ENCODE measurements at places on chromosomes 5 and 9. TPM values are rescaled to one million over a fixed set of nuclear protein-coding genes. Genes with fewer than 3 reads are reported as not detected.

GRCh38 chr9:121960665-121961064 is 132.4 kb downstream of the TTLL11 start:
- no peak overlapping the region for H3K4me3 ChIP-seq
- H3K27me3 ChIP-seq, result no peaks in the 10 kb centered on the region
- no peak for DNase-seq
- no peaks in the 10 kb centered on the region for H3K4me1 ChIP-seq
- no peaks in the 10 kb centered on the region for H3K36me3 ChIP-seq
- H3K27ac ChIP-seq, result no peak overlapping the region

GRCh38 chr5:154205441-154206117 is 15.0 kb downstream of the GALNT10 start:
- H3K27me3 ChIP-seq, result no peaks in the 10 kb centered on the region
- H3K27ac ChIP-seq, result no peak overlapping the region
- H3K4me3 ChIP-seq, result no peak overlapping the region
- H3K4me1 ChIP-seq, result peaks cover 5% of the 10 kb centered on the region

- no peaks in the 10 kb centered on the region for H3K4me1 ChIP-seq
- H3K27ac ChIP-seq, result no peak overlapping the region
- H3K4me3 ChIP-seq, result no peak overlapping the region
- H3K27me3 ChIP-seq, result no peaks in the 10 kb centered on the region
- DNase-seq, result no peak
These were observed 19.9 kb downstream of the NOTCH1 start for GRCh38 chr9:136525841-136526499.

- DNase-seq, result peak; percentile 92
- peaks cover 26% of the 10 kb centered on the region for H3K27me3 ChIP-seq
- peaks cover 16% of the 10 kb centered on the region for H3K36me3 ChIP-seq
These were observed at the start of gene GAS1 for GRCh38 chr9:86947146-86948073. Gene GAS1, minus strand, starts transcription at chr9:86947506. Its CDS starts 727 bp downstream, at chr9:86946779.

Gene IQGAP2
- 22.5 TPM for total RNA-seq

Gene CACFD1
- total RNA-seq, result 20.0 TPM

Gene EDIL3
- 61.0 TPM for total RNA-seq

GRCh38 chr9:108786901-108787689 is 68.7 kb downstream of the ACTL7B start:
- H3K27me3 ChIP-seq, result no peaks in the 10 kb centered on the region
- H3K36me3 ChIP-seq, result no peaks in the 10 kb centered on the region
- no peak for DNase-seq
- H3K27ac ChIP-seq, result no peak overlapping the region

Gene F2RL1
- total RNA-seq, result 23.0 TPM

- H3K27me3 ChIP-seq, result no peaks in the 10 kb centered on the region
- H3K36me3 ChIP-seq, result no peaks in the 10 kb centered on the region
- no peak overlapping the region for H3K4me3 ChIP-seq
- H3K4me1 ChIP-seq, result no peaks in the 10 kb centered on the region
- no peak overlapping the region for H3K27ac ChIP-seq
These were observed 136.4 kb upstream of the TAS2R1 start for GRCh38 chr5:9766581-9766980.

DNA sequence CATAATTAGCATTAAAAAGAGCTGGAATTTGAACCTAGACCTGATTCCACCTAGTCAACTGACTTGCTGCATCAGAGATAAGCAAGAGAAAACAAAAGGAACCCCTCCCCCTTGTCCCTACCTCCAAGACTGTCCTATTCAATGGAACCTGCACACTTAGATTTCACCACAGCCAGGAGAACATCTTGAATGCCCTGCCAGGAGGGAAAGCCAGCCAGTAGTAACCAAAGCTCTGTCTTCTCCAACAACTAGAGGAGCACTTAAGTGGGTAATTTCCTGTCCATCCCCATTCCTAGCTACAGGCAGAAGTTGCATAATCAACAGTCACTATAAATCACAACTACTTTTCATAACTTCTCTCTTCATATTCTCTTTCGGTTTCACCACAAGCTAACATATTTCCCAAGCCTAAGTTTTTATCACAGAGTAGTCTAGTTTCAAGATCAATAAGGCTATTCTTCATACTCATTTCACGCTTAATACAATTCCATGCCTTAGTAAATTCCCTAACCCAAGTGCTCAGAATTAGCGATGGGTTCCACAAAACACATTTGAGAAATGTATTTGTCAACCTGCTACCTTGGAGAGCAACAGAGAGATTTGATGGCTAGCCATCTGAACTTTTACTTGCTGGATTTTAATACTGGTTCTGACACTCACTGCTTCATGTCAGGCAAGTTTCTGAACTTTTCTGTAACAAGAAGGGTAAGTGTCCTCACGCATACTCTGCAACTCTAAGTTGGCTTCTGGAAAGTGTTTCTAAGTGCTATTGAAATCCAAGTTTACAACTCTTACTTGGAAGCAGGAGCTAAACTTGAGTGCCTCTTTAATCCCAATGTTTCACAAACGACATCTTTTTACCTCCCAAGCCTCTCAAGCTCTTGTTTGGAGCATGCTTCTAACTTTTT is 2.0 kb downstream of the DENND1A start:
- DNase-seq, result no peak
- peak overlapping the region; percentile 89 for H3K4me3 ChIP-seq
- no peak overlapping the region for H3K27ac ChIP-seq
- H3K27me3 ChIP-seq, result no peaks in the 10 kb centered on the region
- H3K36me3 ChIP-seq, result peaks cover 14% of the 10 kb centered on the region
